Neural progenitor cell (in vitro differentiated cells): ENCODE measurements at places on chromosomes 11 and 22.

DNA sequence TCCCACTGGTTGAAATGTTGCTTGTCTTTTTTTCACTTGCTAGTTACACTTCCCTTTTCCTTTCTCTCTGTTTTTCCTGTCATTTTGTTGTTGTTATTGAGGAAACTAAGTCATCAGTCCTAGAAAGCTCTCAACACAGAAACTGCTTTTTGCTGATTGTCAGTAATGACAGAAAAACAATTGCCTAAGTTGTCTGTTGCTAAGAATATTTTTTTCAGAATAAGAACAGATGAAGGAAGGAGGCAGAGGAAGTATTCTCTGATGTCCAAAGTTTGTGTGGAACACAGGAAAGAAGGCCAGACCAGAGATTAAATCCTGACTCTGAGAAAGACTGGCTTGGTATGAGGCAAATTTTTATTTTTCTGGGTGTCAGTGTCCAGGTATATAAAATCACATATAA, 163.3 kb downstream of the CASP12 start:
- no peak for DNase-seq

DNA sequence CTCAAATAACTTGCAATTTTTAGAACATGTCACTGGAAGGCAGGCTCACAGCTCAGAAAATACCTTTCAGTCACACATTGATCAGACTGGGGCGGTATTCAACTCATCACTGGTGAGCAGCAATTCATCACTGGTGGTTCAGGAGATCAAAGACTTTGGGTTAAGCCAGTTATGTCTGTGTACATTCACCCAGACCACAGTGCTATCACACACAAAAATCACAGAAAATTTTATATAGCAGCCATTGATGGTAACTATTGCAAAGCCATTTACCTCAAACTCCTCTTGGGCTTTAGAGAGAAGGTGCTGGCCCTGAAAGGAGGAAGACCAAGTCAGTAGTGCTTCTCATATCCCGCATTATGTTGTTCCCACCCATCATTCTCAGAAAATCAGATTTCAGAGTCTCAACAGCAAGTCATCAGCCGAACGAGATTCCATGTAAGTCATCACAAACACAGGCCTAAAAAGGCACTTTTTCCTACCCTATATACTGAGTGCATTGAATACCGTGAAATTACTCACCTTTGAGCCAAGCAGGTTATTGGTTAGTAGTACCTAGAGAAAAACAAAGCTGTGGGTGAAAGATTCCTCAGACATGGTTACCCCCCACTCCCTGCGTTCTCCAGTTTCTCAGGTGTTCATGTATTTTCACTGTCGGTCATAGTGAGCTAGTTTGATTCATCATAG, 14.0 kb upstream of the WDR74 start:
- DNase-seq = no peak

DNA sequence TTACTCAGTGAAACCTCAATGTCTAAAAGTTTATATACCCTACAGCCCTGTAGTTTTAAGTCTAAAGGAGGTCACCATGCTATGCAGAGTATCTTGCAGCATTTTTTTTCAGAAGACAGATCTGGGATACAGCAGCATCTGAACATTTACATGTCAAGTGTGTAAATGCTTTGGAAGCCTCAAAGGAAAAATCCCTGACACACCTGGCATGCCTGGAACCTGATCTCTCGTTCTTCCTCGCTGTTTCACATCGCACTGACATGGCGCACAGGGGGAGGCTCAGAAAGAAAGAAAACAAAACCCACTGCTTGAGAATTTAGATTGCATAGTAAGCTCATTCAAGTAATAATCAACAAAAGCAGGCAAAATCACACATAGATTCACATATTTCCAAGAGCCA, 31.0 kb downstream of the PAX6 start:
- DNase-seq = no peak

DNA sequence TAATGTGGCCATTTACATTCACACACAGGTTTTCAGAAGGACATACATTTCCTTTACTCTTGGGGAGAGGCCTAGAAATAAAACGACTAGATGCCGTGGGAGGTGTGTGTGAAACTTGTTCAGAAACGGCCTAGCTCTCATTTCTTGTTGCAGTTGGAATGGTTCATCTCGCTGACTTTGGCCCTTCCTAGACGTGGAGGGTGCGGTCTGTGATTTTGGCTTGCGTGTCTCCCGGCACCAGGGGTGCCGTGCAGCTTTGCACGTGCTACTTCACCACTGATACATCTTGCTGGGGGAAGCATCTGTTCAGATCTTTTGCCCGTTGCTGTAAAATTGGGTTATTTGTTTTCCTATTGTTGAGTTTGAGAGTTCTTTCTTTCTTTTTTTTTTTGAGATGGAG, 3.1 kb upstream of the PRR33 start:
- no peak for DNase-seq

DNA sequence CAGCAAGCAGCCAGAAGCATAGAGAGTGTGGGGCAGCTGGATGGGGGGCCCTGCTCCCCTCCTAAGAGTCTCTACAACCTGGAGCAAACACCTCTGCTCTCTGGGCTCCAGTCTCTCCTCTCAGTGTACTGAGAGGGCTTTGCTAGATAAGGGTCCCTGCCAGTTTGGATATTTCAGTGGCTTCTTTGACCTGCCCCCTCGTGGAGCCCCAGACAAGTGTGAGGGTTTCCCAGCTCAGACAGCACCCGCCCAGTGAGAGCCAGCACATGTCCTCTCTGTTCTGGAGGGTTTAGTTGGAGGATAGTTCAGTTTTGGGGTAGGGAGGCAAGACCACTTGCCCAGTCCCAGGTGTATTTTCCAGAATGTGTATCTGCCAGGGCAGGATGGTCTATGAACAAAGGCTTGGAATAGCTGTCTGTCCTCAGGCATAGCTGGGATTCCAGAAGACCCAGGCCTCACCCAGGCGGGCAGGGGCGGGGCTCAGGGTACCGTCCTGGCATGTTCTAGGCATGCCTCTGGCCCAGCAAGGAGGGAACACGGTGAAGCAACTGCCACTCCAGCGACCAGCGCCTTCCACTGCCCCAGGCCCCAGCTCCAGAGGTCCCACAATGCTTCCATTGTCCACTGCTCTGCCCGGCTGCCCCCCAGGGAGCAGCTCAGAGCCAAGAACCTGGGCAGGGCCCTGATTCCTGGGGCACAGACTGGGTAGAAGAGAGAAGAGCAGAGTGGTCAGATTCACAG, 7.5 kb upstream of the MICALL1 start:
- DNase-seq = no peak

DNA sequence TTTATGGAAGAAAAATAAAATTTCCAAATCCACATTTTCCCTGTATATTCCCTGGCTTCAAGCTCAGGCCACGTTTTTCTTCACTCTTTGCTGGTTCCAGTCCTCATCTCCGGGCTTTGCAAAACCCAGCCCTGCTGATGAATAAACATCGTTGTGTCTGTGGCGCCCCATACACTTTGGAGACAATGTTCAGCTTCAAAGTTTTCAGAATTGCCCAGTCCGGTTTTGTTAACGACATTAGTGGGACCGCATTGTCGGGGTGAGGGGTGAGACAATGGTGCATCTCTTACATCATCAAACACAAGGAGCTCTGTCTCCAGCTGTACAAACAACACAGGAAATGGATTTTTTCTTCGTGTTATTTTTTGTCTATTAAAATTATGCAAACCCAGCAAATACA, 53.4 kb upstream of the HTATIP2 start:
- DNase-seq = peak; percentile 35

DNA sequence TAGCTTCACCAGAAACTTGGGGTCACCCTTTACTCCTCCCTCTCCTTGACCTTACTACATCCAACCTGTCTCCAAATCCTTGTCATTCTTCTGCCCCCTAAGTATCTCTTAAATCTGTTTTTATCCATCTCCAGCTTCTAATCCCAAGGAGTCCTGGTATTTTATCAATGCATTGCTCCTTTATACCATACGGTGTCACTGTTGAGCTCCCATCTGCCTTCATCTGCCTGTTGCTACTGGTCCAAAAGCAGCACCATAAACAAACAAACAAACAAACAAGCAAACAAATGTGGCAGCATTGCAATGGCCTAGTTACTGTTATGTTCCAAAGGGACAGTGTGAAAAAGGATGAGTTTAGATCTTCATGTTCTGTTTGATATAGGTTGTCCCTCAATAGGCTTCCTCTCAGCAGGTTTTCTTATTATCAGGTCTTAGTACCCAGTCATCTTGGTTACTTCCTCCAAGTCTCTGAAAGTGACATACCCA, 34.2 kb downstream of the DNHD1 start:
- DNase-seq = peak; percentile 59

DNA sequence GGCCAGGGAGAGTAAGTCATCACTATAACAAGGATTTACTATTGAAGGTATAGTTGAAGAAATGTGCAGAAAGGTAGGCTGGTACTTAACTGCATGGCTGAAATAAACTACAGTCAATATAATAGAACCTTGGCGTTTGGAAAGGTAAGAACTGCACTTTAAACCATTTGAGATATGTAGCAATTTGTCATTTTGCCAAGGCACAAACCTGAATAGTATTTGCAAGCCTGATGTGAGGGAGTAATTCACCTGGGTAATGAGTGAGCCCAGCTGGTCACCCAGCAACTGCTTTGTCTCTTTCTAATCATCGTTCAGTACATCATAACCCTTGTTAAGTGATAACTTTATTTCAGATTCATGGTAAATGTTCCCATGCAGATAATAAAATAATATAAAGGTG, 62.3 kb upstream of the SCUBE2 start:
- no peak for DNase-seq

DNA sequence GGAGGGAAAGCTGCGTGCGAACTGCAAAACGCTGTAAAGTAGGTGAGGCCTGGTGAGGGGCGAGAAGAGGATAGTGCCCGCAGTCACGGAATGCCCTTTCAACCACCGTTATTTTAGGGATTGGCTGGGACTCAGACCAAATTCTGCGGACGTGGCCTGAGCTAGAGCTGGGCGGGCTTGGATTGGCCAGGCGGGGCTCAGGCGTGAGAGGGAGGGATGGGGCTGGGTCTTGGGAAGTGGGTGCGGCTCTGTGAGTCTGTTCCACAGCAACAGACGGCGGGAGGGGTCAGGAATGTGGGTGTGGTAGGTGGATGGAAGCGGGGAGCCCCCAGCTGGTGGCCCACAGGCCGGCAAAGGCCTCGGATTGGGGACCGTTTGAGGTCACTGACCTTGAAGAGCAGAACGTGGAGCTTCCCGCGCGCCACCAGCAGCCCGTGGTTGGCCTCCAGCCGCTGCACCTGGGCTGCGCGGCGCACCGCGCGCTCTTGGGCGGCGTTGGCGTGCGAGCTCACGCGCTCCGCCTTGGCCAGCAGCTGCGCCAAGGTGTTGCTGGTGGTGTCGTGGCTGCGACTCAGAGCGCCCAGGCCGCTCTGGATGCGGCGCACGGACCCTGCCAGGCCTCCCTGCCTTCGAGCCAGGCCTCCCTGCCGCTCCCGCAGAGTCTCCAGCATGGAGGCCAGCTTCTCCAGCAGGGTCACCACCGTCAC, 444 bp downstream of the CAVIN3 start:
- DNase-seq = peak; percentile 80

DNA sequence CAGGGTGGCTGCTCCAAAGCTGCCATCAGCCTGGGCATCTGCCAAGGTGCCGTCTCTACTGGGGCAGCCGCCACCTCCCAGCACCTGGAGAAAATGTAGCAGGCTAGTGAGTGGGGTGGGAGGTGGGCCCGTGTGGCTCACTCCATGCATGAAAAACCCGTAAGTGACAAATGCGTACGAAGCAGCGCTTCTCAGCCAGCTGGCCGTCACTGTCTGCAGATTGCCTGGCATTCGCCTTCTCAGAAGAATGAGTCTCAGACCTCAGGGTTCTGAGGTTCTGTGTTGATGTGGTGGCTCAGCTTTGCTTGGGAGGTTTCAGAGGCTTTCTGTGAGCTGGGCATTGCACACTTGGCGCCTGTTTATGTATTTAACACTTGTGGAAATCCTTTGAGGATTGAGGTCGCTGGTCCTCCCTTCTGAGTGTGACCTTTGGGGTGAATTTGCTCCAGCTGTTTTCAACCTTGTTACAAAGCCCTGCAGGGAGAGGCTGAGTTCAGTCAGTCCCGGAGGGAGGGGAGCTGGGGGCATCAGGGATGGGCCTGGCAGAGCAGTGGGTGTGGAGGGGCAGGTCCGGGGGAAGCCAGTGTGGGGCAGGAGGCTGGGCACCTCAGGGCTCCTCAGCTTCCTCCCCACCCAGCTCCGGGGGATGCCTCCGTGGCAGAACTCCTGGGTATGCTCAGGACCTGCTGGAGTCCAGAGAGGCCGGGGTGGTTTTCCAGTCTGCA, 977.0 kb downstream of the TBC1D22A start:
- no peak for DNase-seq

GRCh38 chr11:34627197-34627596, 6.3 kb downstream of the EHF start:
- no peak for DNase-seq
